ENCODE measurements at places on chromosomes 4 and X.

- DNase-seq: no peak
- peaks cover 2% of the 10 kb centered on the region for H3K36me3 ChIP-seq
- H3K27ac ChIP-seq: no peak overlapping the region
- H3K4me3 ChIP-seq: no peak overlapping the region
- H3K27me3 ChIP-seq: no peaks in the 10 kb centered on the region
These were observed 362.6 kb upstream of the PPP1R2C start for GRCh38 chrX:43140582-43140981.

DNA sequence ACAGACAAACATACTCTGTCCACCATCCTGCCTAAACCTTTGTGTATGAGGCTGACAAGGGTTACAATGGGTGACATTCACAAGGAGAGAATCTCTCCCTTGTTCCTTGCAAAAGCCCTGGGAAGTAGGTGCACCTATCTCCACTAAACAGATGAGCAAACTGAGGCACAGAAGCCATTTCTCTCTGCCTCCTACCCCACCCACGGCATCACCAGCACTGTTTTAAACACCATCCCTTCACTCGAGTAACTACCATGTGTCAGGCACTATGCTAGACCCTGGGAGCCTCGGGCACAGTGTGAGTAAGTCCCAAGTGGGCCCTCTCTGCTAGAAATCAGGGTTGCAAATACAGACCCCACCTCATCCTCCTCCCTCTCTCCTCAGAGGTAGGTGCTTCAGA lies 899 bp downstream of the LYAR start:
- H3K27me3 ChIP-seq: no peaks in the 10 kb centered on the region
- H3K4me1 ChIP-seq: peaks cover 25% of the 10 kb centered on the region
- peak overlapping the region; percentile 91 for H3K27ac ChIP-seq
- H3K4me3 ChIP-seq: peak overlapping the region; percentile 97
- DNase-seq: no peak

DNA sequence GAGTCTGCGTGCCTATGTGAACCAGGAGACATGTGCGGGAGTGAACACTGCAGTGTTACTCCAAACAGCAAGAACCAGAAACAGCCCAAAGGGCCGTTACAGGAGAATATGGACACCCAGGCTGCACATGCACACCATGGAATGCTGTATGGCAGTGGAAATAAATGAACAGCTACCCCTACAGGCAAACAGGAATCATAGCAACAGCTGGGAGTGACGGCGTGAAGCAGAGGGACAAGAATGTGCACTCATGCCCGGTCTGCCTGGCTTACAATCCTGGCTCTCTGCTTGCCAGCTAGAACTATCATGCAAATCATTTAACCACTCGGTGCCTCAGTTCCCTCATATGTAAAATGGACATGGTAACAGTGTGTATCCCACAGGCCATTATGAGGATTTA lies 16.6 kb downstream of the GPKOW start:
- no peak overlapping the region for H3K27ac ChIP-seq
- peaks cover 5% of the 10 kb centered on the region for H3K36me3 ChIP-seq
- H3K27me3 ChIP-seq: no peaks in the 10 kb centered on the region
- no peak overlapping the region for H3K4me3 ChIP-seq
- DNase-seq: no peak
- peaks cover under 1% of the 10 kb centered on the region for H3K4me1 ChIP-seq

DNA sequence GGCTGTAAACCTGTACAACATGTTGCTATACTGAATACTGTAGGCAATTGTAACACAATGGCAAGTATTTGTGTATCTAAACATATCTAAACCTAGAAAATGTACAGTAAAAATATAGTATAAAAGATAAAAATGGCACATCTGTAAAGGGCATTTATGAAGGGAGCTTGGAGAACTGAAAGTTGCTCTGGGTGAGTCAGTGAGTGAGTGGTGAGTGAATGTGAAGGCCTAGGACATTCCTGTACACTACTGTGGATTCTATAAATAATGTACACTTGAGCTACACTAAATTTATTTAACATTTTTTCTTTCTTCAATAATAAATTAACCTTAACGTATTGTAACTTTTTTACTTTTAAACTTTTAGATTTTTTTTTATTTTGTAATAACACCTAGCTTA lies 5.0 kb upstream of the SHROOM4 start:
- H3K4me1 ChIP-seq: peaks cover 5% of the 10 kb centered on the region
- no peaks in the 10 kb centered on the region for H3K36me3 ChIP-seq
- DNase-seq: no peak
- H3K27ac ChIP-seq: no peak overlapping the region
- H3K4me3 ChIP-seq: no peak overlapping the region

DNA sequence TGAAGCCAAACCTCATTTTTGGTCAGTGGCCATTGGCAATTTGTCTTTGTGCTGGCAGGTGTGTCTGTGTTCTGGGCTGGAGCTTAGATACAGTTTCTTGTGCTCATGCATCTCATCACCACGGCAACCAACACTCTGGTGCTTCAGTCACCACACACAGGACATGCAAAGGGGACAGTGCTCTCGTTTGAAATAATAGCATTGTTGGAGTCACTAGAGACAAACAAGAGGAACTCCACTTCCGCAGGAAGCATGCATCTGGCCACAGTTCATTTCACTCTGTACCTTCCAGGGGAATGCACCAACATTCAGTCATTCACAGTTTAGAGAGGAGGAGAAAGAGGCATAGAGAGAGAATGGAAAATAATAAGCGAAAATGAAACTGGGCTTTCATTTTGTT lies 267.4 kb downstream of the ANK2 start:
- H3K36me3 ChIP-seq: no peaks in the 10 kb centered on the region
- peak overlapping the region; percentile 48 for H3K4me3 ChIP-seq
- no peak for DNase-seq
- peaks cover 8% of the 10 kb centered on the region for H3K27me3 ChIP-seq
